ENCODE measurements at places on chromosomes 7 and 10. TPM values are rescaled to one million over a fixed set of nuclear protein-coding genes. Genes with fewer than 3 reads are reported as not detected.

The PCLO gene
- 0.32 TPM for total RNA-seq

The TSPAN12 gene
- total RNA-seq, result 1.1 TPM

The SPDYE5 gene
- total RNA-seq, result 0.12 TPM

The CCL26 gene
- 1.3 TPM for total RNA-seq

The MEOX2 gene
- total RNA-seq, result 4.5 TPM

The GSTO2 gene
- total RNA-seq, result 0.85 TPM

The FAM171A1 gene
- total RNA-seq, result 22.1 TPM

The ICA1 gene
- total RNA-seq, result 0.12 TPM

The SEMA3E gene
- total RNA-seq, result 0.49 TPM

The HOXA4 gene
- total RNA-seq, result not detected

The AGBL3 gene
- 1.3 TPM for total RNA-seq

The ANLN gene
- 17.0 TPM for total RNA-seq

The SPDYE6 gene
- not detected for total RNA-seq

The PRPS1L1 gene
- total RNA-seq, result not detected

The OLAH gene
- total RNA-seq, result not detected

The CTAGE8 gene
- 1.6 TPM for total RNA-seq

The TECTB gene
- not detected for total RNA-seq

The COA1 gene
- 37.8 TPM for total RNA-seq
